Activated CD8-positive, alpha-beta memory T cell treated with anti-CD3 and anti-CD28 coated beads for 24 hours (primary cell): ENCODE measurements at places on chromosomes 16 and 17.

DNA sequence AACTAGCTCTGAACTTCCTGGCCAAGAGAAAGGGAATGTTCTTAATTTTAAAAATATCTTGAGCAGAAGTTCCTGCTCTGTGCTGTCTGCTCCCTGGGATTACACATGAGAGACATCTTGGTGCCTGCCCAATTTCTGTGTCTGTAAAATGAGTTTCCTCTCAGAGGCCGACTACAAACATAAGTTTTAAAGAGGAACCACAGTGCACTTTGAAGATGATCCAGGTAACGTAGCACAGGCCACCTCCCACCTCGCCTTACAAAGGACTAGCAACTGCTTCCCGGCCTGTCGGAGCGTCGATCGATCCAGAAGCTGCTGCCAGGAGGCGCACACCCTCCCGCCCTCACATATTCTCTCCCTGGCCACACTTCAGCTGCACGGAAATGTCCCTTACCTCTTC is 55.0 kb upstream of the ATP2A3 start:
- DNase-seq: no peak

DNA sequence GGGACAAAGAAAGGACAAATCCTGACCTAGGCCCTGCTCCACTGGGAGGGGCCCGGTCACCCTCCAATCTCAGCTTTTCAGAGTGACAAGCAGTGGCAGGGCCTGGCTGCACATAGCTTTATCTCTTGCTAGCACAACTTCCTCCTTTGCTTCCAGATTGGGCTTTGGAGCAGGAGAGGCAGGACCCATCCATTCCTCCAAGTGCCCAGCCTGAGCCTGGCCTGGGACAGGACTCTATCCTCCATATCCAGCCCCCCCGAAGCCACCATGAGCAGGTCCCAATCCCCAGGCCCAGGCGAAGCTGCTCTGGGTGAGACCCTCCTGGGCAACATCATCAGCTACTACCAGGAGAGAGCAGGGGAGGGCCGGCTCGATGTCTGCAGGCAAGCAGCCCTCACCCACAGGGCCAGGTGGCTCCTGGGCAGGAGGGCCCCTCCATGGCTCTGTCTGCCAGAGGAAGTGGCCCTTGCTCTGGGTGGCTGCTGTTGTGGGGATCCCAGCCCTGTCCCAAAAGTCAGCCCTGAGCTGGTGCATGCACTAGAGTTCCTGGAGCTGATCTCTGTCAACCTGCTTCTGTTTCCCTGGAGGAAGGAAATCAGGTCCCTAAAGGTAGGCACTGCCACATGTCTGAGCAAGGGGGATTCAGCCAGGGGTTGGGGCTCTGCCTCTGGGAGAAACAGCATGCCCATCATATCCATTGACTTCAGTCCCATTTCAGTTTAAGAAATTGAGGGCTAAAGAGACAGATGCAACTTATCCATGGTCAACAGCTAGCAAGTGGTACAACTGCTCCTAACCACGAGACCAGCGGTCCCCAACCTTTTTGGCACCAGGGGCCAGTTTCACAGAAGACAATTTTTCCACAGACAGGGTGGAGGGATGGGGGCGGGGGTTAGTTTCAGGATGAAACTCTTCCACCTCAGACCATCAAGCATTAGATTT is 58.9 kb downstream of the TK2 start:
- peak; percentile 56 for DNase-seq

- DNase-seq: no peak
Observed at GRCh38 chr17:44309472-44309871, 1.1 kb downstream of the RUNDC3A start.

DNA sequence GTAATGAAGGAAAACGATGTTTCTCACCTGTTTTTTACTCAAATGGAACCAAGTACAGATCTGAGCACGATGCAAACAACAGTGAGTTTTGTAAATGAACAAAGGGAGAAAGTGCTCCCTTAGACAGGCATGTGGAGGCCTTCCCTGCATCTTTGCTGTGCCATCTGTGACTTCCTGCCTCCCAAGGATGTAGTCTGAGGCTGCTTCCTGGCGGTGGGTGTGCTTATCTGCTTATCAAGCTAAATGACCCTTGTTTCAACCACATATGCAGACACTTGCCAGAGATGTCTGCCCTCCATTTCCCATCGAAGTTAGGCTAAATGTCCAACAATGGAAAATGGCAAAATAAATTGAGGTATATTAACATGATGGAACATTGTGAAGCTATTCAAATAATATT is 34.6 kb downstream of the RGS9 start:
- DNase-seq: no peak

DNA sequence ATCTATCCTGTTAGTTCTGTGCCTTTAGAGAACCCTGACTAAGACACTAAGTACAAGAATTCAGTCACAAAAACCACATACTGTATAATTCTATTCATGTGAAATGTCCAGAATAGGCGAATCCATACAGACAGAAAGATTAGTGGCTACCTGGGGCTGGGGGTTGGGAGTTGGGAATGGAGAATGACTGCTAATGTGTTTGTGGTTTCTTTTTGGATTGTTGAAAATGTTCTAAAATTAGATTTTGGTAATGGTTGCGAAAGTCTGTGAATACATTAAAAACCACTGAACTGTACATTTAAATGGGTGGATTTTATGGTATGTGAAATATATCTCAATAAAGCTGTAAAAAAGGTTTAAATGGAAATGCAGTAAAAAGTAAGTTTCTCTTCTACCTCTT is 80.4 kb upstream of the AKTIP start:
- no peak for DNase-seq
